ENCODE measurements at places on chromosomes 6 and 20.

- DNase-seq, result no peak
Observed at GRCh38 chr6:152054441-152054840, 247.0 kb downstream of the ESR1 start.

- DNase-seq, result no peak
Observed at GRCh38 chr6:117265410-117266256, at the start of gene VGLL2. TSS of gene VGLL2 (plus strand) at chr6:117265558. CDS start at chr6:117265764, 206 bp downstream.

DNA sequence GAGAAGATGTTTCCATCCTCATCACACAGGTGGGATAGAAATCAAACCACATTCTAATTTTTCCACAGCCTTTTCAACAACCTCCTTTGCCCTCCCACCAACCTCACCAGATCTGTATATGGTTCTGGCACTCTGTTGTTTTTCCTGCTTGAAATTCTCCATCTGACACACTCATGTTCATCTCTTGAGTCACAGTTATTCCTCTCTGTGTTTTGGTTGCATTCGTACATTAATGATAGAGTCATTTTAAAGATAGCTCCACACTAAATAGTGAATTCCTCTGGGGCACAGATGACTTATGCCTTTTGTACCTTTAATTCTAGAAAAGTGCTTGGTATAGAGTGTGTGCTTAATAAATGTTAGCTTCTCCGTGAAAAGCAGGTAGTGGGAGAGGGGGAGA, 1.4 kb upstream of the GCLC start:
- DNase-seq, result no peak

GRCh38 chr20:58570204-58570859, 55.1 kb upstream of the APCDD1L start:
- DNase-seq, result no peak

DNA sequence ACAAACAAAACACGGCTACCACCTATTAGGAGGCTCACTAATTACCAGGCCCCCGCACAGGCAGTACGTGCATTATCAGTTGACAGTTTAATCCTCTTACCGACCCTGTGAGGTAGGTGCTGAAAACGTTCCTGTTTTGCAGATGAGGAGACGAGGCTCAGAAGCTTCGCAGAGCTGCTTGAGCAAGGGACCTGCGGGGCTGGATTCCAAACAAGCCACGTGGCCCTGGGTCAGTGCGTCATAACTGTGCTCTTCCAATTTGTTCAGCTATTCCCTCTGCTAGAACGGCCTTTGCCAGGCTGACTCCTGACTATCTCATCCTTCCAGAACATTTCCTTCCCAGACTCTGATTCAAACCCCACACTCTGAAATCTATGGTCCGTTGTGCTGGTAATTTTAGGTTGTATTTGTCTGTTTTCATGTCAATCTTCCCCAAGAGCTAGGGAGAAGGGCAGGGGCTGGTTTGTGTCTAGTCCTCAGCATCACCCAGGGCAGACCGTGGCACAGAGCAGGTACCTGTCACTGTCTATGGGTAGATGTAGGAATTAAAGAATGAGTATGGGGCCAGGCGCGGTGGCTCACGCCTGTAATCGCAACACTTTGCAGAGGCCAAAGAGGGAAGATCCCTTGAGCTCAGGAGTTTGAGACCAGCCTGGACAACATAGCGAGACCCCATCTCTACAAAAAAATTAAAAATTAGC, 28.8 kb upstream of the TLDC2 start:
- DNase-seq, result no peak

GRCh38 chr20:63957690-63958441, 1.6 kb upstream of the UCKL1 start:
- no peak for DNase-seq

GRCh38 chr20:33097001-33097400, 17.6 kb downstream of the BPIFB4 start:
- no peak for DNase-seq

DNA sequence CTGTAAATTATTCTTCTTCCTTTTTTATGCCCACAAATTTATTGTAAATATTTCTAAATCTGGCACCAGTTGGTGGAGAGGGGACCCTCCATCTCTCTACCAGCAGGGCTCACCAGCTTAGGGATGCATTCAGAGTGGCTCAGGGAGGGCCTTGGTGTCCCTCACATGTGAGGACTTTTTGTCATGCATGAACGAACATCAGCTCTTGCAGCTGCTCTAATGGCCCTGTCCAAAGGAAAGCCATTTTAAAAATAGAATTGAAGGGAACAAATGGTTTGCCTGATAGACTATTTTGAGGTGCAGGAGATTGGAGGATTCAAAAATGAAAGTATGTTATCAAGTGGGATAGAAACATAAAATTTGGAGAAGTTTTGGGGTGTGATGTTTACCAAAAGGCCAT, 37.5 kb upstream of the KLHL31 start:
- no peak for DNase-seq

- no peak for DNase-seq
Observed at GRCh38 chr6:111925296-111925695, 52.0 kb upstream of the FYN start.

DNA sequence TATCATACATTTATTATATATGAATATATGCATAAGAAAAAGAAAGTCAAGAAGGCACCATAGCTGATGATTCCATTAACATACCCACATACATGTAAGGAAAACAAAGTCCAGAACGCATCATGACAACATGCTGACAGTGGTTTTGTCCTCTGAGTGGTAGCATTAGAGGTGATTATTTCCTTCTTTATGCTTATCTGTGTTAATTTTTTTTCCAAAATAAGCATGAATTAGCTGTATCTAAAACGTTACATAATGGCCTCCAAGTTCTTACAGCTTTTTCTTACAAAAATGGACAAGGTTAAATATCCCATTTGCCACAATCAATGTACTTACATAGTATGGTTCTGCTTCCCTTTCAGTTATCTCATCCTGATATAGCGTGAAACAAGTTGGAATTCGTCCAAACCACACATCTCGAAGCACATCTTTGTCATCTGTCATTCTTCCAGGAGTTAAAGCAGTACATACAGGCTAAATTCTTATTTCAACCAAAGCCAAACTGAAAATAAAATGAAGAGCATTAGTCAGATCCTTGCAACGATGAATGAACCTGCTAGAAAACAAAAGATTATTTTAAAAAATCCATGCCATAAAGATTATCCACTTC, 9.7 kb downstream of the ATG5 start:
- DNase-seq, result no peak

GRCh38 chr6:157859775-157860504, 36.9 kb downstream of the SNX9 start:
- no peak for DNase-seq

DNA sequence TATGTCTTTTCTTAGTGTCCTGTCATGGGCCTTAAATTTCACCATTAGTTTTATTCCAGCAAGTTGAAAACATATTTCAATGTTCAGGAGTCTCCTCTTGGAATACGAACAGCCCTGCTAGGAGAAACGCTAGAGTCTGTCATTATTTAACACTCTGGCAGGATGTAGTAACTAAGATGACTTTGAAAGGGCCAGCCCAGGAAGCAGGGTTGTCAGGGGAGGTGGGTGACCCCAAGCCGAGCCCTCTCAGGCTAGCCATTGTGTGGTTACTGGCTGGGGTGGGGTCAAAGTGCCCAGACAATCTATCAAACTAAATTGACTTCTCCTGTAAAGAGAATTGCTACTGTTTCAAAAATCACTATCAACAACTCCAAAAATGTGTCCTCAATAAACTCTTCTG, 67.8 kb downstream of the LY86 start:
- no peak for DNase-seq

- DNase-seq, result no peak
Observed at GRCh38 chr6:14035071-14035847, 82.3 kb upstream of the CD83 start.

GRCh38 chr6:403659-404655, 12.4 kb downstream of the IRF4 start:
- DNase-seq, result no peak

- DNase-seq, result no peak
Observed at GRCh38 chr6:147774856-147775255, 266.4 kb downstream of the SAMD5 start.

DNA sequence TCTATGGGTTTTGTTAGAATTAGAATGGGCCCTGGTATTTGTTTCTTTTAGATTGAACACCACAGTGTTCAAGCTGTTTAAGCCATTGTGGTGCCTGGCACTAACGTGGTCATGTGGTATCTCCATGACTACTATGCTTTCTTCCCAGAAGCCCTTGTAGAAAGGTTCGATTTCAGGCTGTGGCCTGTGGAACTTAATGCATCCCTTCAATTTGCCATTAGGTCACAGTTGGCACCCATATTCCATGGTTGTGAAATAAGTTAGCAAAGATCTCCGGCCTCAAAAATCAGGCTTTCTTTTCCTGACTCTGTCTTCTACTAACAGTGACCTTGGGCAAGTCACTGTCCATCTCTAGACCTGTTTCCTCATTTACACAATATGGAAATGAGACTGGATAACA, 31.3 kb upstream of the AAR2 start:
- no peak for DNase-seq

DNA sequence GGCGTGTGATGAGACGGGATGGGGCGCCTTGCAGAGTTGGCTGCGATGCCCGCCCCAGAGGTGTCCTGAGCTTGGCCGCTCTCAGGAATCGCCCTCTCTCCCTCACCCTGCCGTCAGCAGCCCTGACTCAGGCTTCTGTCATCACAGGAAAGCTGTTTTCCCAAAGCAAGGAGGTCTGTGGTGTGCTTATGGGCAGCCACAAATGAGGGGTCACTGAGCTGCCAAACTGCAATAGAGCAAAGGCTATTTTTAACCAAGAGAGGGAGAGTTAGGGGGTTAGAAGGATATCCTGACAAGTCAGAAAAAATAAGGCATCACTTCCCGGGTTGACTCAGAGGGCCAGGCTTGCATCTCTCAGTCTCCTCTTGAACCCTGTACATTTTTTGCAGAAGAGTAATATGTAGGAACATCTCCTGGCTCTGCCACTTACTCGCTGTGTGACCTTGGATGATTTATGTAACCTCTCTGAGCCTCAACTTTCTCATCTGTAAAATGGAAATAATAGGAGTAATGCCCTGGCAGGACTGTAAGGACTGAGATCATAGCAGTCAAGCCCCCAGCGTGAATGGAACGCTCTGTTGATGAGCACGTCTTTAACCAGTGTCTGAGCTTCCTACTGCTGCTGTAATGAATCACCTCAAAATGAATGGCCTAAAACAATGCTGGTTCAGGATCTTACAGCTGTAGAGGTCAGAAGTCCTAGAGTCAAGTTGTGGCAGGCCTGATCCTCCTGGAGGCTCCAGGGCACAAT, 181.9 kb downstream of the NFATC2 start:
- DNase-seq, result no peak

GRCh38 chr20:22507240-22507961, 77.0 kb downstream of the FOXA2 start:
- DNase-seq, result no peak
